ENCODE measurements at places on chromosomes 2 and 18. TPM values are rescaled to one million over a fixed set of nuclear protein-coding genes. Genes with fewer than 3 reads are reported as not detected.

DNA sequence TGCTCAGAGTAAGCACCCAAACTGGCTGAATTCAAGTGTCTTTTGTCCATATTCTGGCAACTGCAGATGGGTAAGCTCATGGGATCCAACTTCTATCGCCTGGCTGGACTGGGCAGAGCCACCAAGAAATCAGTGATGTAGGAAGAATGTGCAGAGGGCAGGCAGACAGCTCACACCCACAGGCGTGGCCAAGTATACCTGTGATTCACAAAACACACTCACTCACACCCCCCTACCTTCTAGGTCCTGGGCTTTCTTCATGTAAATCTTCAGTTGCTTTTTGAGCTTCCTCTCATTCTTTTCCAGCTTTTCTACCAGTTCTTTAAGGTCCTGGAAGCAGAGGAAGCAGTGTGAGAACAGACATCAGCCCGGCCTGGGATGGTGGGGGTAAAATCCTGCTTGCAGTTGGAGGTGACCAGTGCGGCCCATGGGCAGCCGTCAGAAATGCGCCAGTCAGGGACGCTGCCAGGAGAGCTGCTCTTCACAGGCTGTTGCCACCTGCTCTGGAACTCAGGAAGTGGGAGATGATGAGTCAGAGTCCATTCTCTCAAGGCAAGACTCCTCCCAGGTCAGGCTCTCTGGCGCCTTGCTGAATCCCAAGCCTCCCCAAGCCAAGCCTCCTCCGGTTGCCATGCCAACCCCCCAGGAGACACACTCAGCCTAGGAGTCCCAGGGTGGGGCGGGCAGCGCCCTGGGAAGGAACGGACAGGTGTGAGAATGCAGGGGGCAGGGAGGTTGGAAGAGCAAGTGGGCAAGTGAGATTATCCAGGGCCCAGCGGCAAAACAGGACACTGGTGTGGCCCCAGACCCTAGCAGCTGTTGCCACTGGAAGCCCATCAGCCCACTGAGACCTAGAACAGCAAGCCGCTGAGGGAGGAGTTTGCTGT lies 36.2 kb upstream of the ACAA2 start:
- peak; percentile 30 for DNase-seq

DNA sequence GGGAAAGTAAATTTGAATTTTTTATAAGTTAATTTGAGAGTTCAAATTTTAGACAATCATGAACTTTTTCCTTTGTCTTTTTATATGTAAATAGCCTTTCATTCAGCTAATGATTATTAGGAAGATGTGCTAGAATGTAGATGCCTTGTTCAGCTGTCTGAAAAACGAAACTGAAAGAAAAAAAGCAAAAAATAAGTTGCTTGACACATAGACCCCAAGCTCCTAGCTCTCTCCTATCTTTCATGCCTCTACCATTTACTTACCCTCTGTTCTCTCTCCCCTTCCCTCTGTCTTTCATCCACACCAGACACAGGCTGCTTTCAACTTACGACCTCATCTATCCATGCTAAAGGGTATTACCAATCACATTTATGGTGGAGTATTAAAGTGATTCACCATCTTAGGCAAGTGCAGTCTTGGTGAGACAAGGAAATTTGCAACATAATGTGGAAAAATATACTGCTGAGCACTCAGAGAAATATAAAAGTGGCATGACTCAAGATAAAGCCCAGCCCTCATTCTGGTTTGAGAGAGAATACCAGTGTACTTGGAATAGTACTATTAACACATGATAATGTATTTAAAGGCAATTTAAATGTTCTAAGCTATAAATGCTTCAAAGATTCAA lies 425.6 kb downstream of the SUCLG1 start:
- no peak for DNase-seq

The ALPG gene
- not detected for polyA plus RNA-seq

DNA sequence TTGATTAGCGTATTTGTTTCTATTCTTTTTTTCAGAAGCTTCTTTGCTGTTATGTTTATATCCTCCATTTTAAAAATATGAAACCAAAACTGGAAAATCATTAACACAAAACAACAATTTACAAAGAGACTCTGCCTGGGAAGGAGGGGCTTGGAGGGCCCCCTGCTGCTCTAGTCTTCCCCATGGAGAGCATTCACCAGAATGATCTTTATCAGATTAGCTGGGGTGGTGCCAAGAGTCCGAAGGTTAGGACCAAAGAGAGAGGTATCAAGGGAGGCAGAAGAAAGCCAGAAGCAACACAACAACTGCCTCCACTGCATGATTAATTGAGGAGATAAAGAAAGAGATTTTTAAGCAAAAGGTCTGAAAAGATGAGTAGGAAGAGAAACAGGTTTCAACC lies 218.6 kb downstream of the IRS1 start:
- DNase-seq: no peak

- DNase-seq: no peak
Measured at GRCh38 chr2:120149406-120149805, 73.8 kb downstream of the TMEM185B start.

DNA sequence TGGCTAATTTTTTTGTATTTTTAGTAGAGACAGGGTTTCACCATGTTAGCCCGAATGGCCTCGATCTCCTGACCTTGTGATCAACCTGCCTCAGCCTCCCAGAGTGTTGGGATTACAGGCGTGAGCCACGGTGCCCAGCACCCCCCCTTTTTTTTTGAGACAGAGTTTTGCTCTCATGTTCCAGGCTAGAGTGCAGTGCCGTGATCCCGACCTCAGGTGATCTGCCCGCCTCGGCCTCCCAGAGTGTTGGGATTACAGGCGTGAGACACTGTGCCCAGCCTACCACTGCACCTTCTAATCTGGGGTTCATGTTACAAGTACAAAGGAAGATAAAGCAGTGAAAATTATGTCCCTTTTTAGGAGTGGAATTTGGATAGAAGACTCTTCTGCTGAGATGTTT lies 41.5 kb upstream of the CABLES1 start:
- no peak for DNase-seq

The MROH2A gene
- polyA plus RNA-seq: not detected

- DNase-seq: no peak
Measured at GRCh38 chr2:195404651-195405050, 252.4 kb upstream of the SLC39A10 start.

All from heart right ventricle (tissue), 16 donors.